ENCODE measurements at places on chromosomes 12 and 14. TPM values are rescaled to one million over a fixed set of nuclear protein-coding genes. Genes with fewer than 3 reads are reported as not detected.

The FAM186B gene
- total RNA-seq, result not detected

The EML1 gene
- 1.3 TPM for total RNA-seq

The LMNTD1 gene
- total RNA-seq, result not detected

The HOXC10 gene
- not detected for total RNA-seq

The HOXC11 gene
- not detected for total RNA-seq

Data from activated CD8-positive, alpha-beta memory T cell treated with anti-CD3 and anti-CD28 coated beads for 36 hours (primary cell).